ENCODE measurements at places on chromosomes 2 and 18. TPM values are rescaled to one million over a fixed set of nuclear protein-coding genes. Genes with fewer than 3 reads are reported as not detected.

- no peak for DNase-seq
Measured at GRCh38 chr2:101899871-101900270, 91.9 kb upstream of the IL1R2 start.

DNA sequence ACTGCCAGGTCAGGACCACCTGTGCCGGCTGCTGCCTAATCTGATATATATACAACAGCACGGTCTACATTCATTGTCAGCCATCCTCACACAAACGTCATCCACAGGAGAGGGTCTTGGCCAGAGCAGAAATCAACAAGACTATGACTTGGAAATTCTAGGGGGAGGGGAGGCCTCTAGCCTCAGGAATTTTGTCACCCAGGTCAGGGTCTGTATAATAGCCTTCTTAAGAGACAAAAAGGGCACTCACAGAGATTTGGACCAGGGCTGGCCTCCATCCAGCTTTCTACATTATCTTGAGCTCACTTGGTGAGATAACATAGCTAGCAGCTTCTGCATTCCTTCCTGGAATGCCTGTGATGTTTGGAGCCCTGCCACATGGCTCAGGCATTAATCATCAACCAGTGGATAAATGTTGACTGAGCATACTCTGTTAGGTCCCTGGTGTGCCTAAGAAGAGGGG lies 50.4 kb upstream of the CTIF start:
- peak; percentile 45 for DNase-seq

DNA sequence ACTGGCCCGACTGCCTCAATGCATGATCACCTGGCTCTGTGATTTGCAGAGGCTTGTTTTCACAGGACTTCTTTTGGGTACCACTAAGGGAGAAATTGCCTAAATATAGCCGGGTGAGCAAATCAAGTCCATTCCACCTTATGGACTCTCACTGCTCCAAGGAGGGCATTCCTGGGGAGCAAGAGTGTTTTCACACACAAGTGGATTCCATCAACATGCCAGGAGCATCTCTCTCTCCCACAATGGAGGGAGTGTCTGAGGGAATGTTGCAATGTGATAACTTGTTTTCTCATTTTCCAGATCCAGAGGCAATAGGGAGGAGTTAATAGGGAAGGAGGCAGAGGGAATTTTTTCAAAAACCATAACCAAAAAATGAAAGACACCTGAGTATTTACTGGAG lies 250.7 kb downstream of the SATB2 start:
- DNase-seq: no peak

DNA sequence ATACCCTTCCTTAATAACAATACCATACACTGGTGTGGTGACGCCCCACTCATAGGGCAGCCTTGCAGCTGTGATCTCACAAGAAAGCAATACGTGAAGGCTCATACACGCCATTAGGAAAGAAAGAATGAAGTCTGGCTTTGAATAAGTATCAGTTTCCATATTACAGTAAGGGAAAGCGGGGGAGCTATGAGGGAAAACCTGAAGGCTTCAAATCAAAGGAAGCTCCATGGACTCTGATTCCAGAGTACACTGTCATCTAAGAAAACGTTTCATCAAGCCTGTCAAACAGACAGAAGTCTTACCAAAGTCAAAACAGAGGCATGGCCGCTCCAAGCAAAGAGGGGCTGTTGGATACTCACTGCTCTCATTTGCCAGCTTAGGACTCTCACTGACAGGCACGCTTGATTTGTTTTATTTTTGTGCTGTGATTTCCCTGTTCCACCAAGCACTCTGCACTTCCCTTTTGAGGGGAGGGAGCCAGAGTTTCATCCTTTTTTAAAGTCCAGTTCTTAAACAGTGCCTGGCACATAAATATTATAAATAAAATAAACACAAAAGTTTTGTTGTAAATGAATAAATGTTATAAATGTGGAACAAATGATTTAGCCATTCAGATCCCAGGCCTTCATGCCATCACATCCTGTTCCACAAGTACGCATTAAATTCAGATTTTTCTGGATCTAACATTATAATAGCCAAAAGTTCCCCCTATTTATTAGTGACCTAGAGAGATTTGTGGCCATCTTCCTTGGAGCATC lies 221.2 kb downstream of the PIEZO2 start:
- DNase-seq: no peak

- no peak for DNase-seq
Measured at GRCh38 chr2:14781142-14781541, 148.6 kb downstream of the LRATD1 start.

The TTN gene
- 18.2 TPM for total RNA-seq

The PTPRN gene
- total RNA-seq: 0.12 TPM

The TGFA gene
- total RNA-seq: 1.2 TPM

Measured in omental fat pad (tissue), 4 donors.